ENCODE measurements at places on chromosomes 4 and X. TPM values are rescaled to one million over a fixed set of nuclear protein-coding genes. Genes with fewer than 3 reads are reported as not detected.

The SMIM43 gene
- total RNA-seq: 0.60 TPM

The CSN3 gene
- total RNA-seq: not detected

The ABCG2 gene
- total RNA-seq: 21.5 TPM

The BEND4 gene
- total RNA-seq: 0.14 TPM

The PPP1R2C gene
- not detected for total RNA-seq

The TCP11X1 gene
- total RNA-seq: not detected

The TMSB15A gene
- 109 TPM for total RNA-seq

The SPINK2 gene
- 4.6 TPM for total RNA-seq

The DACH2 gene
- total RNA-seq: 4.2 TPM

The ELOVL6 gene
- total RNA-seq: 51.6 TPM

DNA sequence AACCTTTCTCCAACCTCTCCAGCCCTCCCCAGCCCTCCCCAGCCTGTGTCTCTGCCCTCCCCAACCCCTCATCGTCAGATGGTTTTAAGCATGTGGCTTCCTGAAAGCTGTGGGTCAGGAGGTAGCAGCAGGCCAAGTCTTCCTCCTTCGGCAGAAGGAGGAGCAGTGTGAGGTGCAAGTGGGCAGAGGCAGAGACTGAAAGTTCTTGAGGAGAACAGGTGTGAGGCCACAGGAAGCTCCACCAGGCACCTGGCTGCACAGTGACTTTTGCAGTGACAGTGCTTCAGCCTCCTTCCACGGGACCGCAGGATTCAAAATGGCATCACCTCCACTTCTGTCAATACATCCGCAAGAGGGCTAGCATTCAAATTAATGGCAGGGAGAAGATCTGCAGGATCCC is 203.9 kb upstream of the LEF1 start:
- no peak for DNase-seq

- DNase-seq: no peak
These were observed 56.6 kb downstream of the AREG start for GRCh38 chr4:74501579-74501978.

DNA sequence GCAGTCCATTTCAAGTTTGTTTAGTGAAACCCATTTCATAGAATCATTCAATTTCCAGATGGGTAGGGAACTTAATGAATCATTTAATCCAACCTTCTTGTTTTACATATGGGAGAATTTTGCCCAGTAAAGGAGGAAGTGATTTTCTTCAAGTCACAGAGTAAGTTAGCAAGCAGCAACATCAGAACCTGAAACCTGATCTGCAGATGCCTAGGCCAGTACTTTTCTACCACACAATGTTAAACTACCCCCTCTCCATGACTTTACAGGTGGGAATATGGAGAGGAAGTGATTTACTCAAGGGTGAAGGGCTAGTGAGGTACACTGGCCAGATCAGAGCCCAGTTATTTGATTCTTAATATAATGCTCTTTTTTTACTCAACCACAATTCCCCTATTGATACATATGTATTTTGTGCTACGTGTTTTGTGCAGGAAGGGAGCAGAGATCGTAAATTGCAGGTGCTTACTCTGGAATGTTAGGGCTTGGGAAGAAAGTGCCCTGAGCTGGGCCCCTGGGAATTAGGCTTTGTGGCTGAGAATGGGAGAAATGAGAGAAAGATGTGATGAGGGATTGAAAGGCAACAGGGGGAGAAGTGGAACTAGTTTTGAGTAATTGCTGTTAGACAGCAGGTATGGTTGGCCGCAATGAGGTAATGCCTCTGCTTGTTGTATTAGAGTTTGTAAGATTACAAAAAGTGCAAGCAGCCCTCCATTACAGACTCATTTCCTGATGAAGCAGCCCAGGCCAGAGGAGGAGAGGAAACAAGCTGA is 6.8 kb downstream of the LHFPL1 start:
- DNase-seq: no peak

GRCh38 chr4:53656421-53656981 is 65.2 kb upstream of the LNX1 start:
- no peak for DNase-seq

DNA sequence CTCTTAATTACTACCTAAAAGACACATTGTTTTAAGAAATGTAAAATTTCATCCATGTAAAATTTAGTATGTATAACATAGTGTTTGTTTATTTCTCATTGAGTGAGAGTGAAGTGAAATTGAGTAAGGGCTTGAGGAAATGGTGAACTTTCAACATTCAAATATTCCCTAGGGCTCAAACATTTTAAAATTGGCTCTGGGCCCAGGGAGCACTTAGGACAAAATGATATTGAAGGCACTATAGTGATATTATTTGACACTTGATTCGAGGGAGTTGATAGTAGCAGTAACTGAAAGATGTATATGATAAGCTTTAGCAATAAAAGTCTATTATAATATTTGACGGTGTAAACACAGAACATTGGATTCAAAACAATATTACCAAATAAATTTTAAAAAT is 1244.0 kb upstream of the TENM3 start:
- no peak for DNase-seq

- no peak for DNase-seq
These were observed 16.7 kb upstream of the SEPTIN6 start for GRCh38 chrX:119709630-119710029.

GRCh38 chrX:150719621-150720020 is 26.4 kb downstream of the MTMR1 start:
- no peak for DNase-seq

DNA sequence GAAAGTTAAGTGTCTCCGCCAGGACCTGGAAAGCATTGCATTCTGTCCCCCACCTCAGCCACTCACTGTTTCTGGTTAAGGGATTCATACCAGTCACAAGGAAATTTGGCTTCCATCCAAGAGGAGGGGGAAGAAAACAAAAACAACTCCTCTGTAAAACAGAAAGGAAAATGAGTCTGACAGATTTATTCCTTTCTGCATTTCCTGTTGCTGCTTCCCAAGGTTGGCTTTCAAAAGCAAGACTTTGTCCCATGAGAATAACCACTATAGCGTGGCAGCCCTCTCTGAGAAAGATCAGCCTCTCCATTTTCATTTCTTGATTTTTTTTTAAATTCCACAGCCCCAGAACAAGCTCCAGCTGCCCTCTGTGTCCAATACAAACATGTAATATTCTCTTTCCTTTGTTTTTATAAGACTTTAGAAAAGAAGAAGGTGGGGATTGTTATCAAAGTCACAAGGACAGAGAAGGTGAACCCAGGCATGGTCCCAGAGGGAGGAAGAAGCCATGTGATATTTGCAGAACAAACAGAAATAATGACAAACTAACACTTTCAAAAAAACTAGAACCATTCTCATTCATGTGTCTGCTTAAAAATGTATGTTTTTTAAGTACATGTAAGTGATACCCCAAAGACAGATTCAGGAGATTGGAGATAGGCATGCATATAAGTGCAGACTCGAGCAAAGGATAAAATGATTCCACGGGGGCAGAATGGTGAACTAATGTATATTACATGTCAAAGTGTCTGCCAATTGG is 90.7 kb upstream of the DCLK2 start:
- no peak for DNase-seq

- DNase-seq: peak; percentile 43
These were observed 12.8 kb downstream of the PJA1 start for GRCh38 chrX:69152417-69152841.

- no peak for DNase-seq
These were observed 8.4 kb upstream of the PRDM8 start for GRCh38 chr4:80188801-80189458.

DNA sequence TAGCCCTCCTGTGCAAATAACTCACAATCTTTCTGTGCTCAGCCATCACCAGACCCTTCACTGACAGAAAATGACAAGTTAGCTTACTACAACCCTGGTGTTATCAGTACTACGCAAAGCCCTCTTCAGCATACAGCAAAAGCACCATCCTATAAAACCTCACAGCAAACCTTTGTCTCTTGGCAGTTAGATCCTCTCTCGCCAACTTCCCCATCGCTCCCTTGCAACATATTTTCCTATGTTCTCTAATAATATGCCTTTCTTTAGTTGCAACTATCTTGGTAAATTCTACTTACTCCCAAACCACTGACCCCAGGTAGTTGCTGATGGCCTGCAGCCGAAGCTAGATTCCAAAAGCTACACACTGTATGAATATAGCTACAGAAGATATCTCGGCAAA is 856.9 kb upstream of the FRG1 start:
- no peak for DNase-seq
